ENCODE measurements at places on chromosomes 6 and 20. TPM values are rescaled to one million over a fixed set of nuclear protein-coding genes. Genes with fewer than 3 reads are reported as not detected.

The GSTA3 gene
- not detected for total RNA-seq

The CLPSL2 gene
- total RNA-seq: not detected

The FBXO5 gene
- total RNA-seq: 22.5 TPM

The PPP1R3G gene
- 1.3 TPM for total RNA-seq

The CDSN gene
- total RNA-seq: not detected

The PPP1R18 gene
- total RNA-seq: 56.6 TPM

The LGSN gene
- 0.32 TPM for total RNA-seq

The RAET1L gene
- total RNA-seq: not detected

The HSPA1A gene
- 77.0 TPM for total RNA-seq

The LY6G6D gene
- total RNA-seq: not detected

The DLL1 gene
- 0.86 TPM for total RNA-seq

The CYP39A1 gene
- total RNA-seq: 2.6 TPM

The SLCO4A1 gene
- total RNA-seq: 3.0 TPM

The DSP gene
- total RNA-seq: 28.1 TPM

The COL11A2 gene
- under 0.01 TPM for total RNA-seq

- DNase-seq: no peak
Measured at GRCh38 chr6:79193971-79194370, 40.5 kb downstream of the HMGN3 start.

GRCh38 chr6:111411978-111412566 lies 70.9 kb downstream of the REV3L start:
- no peak for DNase-seq

DNA sequence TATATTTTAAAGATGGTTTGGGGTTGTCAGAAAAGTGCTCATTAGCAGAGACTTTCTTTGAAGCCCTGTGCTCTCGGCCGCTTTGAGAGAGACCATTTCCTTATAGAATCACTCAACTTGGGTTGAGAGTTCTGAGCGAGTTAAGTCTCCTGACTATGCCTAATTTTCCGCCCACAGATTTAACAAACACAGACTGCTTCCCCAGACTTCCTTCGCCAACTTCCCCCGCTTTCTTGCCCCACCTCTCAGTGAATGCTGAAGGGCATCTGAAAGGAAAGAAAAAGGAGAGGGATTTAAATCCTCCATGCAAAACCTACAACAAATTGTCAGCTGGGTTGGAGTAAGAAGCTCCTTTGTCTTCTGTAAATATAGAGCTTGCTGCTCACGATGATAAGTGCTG lies 224.0 kb downstream of the EYA2 start:
- no peak for DNase-seq

DNA sequence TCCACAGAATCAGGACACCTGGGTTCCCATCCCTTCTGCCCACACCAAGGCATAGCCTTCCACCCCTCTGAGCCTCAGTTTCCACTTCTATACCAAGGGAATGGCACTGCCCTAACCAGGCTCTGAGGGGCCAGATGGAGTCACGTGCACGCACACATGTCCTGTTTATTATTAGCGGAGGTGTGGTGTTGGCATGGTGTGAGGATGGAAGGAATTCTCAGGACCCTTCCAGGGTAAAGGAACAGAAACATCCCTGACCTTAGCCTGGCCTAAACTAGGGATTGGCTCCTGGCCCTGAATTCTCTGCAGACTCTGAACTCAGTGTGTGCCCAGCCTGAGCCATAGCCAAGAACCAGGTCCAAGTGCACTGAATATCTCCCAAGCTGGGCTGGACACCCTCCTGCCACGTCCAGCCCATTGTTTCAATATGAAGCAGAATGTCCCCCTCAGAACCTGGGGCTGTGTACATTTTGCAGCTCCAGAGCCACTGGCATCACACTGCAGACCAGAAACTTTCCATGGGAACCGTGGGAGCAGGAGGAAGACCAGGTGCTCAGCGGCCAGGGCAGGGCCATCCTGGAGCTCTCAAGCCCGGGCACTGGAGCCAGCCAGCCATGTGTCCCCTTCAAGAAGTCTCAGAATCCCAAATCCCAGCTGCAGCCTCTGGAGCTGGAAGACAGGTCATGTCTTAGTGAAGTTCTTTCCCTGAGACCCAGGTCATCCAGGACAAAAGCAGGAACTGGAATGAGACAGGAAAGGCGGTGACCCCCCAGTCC lies 208.4 kb downstream of the ANKRD60 start:
- no peak for DNase-seq

DNA sequence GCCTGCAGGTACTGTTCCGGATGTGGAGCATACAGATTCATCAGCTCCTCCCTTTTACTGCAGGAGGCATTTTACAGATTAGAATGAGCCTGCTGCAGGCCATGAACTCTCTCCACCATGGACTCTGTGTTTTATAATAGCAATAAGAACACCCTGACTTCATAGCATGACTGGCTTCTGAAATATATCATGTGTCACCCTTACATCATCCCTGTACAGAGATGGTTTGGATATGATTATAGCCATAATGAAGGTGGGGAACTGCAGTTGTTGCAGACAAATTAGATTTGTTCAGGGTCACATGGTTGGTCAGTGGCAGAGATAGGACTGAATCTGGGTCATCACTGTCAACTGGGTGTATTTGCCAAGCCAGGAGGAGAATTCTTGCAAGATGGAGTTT lies 100.7 kb downstream of the FOXO3 start:
- peak; percentile 68 for DNase-seq

DNA sequence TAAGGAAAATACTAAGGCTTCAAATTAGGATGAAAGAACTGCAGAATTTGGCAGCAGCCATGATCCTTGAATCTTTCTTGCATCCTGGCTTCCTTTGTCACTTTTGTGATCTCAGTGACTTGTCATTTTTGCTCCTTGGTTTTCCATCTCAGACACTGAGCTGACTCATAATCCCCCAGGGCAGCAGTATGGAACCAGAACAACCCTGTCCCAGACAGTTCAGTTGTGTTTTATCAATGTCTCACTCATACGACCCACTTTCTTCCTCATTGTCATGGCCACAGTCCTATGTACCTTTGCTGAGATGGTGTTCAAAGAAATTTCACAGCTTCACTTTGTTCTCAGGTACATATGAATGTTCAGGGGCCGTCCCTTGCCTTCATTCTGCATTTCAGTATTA lies 488.5 kb upstream of the BTBD3 start:
- no peak for DNase-seq

DNA sequence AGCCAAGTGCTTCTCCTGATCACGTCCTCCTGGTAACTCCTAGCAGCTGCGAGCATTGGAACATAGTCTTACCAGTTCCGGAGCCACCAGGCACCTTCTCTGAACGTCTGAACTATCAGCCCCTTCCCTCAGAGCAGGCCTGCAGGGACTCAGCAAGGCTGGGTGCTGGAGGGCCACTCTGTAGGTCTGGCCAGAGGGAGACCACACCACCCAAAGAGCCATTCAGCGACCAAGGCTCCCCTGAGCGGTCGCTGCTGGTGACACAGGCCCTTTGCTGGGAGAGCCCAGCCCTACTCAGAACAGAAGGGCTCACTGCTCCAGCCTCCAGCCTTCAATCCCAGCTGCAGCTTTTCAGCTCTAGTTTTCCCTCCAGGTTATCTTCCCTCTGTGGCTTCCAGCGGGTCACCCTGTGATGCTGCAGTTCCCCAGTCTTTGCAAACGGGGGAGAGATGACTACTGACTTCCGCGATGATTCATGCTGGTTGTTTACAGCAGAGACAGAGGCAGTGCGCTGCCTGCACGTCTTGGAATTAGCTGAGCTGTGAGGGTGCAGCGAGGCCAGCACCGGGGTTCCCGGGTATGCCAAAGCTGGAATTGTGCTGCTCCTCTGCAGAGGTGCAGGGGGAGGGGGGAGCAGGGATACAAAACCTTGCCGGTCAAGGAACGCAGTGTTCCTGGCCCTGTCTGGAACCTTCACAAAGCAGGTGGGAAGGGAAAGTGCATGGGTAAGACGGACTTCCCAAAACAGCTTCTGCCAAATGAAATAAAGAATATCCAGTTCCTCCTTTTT lies 161.4 kb downstream of the LY86 start:
- DNase-seq: peak; percentile 93

- no peak for DNase-seq
Measured at GRCh38 chr6:129269076-129269475, 386.1 kb downstream of the LAMA2 start.

- peak; percentile 63 for DNase-seq
Measured at GRCh38 chr6:72968704-72969103, 256.6 kb downstream of the KHDC1L start.

- peak; percentile 24 for DNase-seq
Measured at GRCh38 chr6:158978757-158979156, 21.2 kb downstream of the RSPH3 start.

DNA sequence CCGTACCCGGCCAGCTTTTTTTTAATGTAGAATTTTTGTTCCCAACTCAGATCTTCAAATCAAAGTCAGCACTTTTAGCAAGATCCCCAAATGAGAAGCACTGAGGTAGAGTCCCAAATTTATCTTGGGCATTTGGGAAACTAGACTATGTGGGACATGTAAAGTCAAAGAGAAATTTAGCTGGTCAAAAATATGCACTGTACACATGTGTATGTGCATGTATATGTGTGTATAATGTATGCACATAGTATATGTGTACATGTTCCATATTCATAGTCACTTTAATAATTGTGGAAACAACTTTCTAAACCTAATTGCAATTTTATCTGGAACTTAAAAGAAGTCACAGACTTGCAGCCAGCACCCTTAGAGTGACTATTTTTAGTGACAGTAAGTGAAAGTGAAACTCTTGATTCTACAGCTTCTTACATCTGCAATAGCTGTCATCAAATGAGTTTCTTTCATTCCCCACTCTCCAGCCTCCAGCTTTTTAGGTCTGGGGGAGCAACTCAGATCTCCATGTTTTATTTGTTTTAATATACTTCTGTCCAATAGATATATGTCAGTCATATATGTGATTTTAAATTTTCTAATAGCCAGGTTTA lies 53.6 kb downstream of the CDC40 start:
- DNase-seq: peak; percentile 58

DNA sequence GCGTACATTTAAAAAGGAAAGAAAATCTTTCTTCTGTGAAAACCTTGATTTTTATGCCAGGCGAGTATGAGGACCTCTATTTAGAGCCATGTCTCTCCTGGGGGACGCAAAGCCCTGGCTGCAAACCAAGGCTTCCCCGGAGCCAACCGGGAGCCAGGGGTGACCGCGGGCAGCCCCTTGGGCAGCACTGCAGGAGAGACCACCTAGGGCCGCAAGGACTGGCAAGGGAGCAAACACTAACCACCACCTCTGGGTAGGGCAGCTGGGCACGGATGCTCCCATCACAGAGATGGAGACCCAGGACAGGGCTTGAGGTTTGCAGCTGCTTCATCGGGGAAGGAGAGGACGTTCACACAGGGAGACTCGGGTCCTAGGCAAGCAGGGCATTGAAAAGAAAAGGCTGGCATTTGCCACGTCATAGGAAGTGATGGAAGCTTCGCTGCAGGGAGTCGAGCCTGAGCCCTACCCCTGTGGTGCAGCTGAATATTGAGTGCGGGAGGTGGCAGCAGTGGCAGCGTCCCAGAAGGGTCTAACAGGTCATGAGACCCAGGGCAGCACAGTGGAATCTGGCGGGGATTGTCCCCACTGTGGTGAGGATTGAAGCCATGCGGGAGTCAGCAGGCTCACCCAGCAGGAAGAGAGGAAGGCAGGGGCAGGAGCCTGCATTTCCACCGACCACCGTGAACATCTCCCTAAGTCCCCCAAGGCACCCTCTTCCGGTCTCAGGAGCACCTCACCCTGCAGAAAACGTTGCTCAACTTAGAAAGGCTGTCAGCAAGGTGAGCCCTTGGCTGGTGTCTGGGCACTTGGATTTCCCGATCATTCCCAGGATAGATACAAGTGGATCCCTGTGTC lies 156.2 kb upstream of the CST7 start:
- DNase-seq: no peak

DNA sequence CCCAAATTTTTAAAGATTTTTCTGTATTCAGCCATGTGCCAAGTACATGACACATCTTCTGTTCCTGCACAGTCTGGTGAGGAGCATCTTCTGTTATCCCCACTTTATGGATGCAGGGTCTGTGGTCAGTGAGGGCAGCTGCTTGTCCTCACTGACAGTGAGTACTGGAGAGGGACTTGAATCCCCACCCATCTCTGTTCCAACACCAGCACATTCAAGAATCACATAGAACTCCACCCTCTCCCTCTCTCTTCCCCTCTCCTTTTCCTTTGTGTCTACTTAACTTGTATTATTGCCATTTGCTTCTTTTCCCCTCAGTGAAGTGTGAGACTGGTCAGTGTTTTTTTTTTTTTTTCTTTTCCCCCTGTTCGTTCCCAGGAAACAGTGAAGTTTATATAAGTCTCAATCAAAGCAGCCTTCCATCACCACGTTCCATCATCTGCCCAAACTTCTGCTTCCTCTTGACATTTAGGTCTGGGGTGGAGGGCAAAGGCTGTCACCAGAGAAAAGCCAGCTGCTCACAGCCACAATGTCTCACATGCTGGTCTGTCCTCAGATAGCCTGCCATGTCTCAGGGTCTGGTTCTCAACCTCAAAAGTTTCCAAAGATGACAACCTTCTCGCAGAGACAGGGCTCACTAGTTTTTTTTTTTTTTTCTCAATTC lies 110.0 kb upstream of the SSTR4 start:
- DNase-seq: no peak

DNA sequence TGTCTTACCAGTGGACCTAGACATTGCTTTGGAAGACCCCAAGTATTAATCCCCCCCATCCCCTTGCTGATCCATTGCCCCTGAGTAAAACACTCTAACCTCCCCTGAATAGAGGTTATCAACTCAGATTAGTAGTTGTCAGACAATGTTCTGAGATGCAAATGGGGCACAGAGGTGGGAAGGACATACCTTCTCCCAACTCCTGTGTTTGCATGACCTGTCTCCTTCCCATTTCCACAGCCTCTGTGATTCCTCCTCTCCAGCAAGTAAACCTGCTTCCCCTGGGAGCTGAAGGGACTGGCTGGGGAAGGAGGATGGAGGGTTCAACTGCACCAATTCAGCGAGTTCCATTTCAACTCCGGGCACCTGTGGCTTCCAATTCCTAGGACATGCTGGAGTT lies 199.8 kb upstream of the SASH1 start:
- no peak for DNase-seq

DNA sequence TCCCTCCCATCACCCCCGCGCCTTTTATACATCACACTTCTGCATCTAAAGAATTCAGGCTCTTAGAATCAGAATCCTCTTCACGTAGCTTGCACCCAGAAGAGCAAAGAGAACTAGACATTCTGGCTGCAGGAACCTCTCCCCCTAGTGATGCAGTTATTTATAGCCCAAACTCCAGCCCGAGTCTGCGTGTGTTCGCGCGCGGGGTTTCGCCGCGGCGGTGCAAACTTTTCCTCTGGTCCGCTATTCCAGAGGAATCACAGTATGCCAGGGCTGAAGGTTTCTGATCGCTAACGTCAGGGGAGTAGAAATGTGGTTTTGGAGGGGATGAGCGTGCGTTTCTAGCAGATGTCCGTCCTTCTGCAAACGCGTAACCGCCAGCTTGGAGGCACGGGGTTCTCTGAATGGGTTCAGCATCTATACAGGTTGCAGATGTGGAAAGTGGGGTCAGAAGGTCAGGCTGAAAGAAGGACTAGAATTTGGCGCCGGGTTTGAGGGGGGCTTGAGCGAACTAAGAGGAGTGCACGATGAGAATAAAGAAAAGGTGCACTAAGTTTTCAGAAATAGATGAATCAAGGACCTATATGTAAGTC lies 1.8 kb downstream of the EPHA7 start:
- no peak for DNase-seq

Measured in fibroblast of villous mesenchyme (primary cell).